ENCODE measurements at places on chromosomes 11 and 22.

- DNase-seq: no peak
Observed at GRCh38 chr11:72802822-72803221, 9.0 kb upstream of the STARD10 start.

GRCh38 chr11:125182573-125182972 lies 18.0 kb downstream of the PKNOX2 start:
- no peak for DNase-seq

DNA sequence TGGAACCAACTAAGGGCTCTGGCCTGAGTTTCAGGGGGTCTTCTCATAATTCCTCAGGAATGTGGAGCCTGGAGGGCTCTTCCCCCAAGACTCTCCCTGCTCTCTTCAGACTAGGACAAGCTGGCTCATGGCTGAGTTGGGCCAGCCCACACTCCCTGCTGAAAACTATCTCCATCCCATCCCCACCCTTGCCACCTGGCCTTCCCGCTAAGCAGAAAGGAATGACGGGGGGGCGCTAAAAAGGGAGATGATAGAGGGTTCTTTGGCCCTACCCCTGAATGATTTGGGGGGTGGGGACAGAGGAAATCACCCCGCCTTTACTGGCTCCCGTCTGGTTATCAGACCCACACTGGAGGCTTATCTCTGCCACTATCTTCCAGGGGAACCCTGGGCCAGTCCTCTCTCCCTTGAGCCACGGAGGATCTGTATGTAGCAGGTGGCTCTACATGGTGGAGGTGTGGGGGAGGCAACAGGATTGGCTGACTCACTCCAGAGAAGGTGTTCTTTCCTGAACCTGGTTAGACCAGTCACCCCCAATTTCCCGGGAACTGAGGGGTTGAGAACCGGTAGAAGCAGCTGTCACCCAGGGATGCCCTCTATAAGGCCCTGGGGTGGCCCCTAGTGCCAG lies 5.7 kb downstream of the SMTN start:
- DNase-seq: no peak

GRCh38 chr11:313304-313786 lies 495 bp upstream of the IFITM1 start:
- DNase-seq: no peak

DNA sequence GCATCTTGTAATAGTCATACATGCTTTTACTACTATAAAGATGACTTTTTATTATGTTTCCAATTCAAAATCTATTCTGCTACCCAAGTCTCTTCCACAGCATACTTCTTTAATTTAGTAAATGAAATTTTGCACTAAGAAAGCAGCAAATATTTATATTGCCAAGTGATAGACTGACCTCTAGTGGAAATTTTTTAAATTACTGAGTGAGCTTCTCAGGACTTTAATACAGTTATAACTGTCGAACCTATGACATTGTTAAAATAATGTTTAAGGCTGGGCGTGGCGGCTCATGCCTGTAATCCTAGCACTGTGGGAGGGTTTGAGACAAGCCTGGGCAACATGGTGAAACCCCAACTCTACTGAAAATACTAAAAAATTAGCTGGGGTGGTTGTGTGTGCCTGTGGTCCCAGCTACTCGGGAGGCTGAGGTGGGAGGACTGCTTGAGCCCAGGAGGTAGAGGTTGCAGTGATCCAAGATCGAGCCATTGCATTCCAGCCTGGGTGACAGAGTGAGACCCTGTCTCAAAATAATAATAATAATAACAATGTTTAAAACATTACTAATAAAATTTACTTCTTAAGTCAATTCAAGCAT lies 27.3 kb downstream of the STK33 start:
- DNase-seq: peak; percentile 28

GRCh38 chr11:72561856-72562255 lies 112.4 kb downstream of the PDE2A start:
- no peak for DNase-seq

DNA sequence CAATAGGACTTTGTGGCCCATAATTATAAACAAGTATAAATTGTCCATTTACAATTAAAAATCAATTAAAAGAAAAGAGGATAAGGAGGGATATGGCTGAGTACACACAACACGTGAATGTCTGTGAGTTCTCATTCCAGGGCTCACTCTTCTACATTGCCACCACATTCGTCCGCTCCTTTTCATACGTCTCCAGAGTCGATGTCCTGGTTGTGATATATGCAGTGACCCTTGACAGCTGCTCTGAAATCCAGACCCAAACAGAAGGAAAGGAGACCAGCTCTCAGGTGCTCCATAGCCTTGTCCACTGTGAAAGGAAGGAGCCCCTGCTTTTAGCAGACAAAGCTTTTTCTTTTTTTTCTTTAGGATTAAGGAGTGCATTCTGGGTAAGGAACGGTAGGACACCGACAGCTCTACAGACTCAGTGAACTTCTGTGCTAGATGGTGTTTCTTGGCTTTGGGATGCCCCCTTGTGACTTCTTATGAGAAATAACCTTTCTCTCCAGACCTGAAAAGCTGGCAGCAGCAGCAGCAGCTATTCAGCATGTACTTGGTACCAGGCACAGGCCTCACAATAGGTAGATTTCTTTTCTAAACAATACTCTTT lies 19.7 kb upstream of the DNAJB13 start:
- DNase-seq: peak; percentile 49

DNA sequence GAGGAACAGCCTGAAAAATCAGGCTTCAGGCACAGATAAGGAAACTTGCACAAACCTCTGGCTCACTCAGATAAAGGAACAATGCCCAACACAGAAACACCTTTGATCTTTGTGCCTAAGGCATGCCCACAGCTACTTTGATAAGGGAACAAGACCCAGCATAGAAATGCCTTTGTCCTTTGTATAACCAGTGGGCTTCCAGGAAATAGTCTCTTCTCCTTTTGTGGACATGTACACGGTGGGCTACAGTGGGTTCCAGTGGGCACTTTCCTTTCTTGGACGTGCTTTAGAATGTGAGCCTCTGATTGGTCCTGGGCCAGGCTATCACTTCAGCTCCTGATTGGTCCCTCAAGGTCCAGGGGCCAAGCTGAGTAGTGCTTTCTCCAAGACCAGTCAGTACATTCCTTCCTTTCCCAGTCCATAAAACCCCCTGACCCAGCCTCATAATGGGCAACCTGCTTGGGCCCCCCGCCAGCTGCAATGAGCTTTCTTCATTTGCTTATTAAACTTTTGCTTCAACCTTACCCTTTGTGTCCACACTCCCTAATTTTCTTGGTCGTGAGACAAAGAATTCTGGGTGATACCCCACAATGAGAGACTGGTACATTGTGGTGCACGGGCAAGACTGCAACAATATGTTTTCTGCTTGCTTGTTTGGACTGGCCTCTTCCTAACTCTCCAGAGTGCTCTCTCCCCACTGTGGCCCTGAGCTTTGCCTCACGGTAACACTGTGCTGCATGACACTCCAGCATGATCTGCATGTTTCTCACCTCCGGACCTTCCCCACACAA lies 1.7 kb upstream of the CABIN1 start:
- no peak for DNase-seq

DNA sequence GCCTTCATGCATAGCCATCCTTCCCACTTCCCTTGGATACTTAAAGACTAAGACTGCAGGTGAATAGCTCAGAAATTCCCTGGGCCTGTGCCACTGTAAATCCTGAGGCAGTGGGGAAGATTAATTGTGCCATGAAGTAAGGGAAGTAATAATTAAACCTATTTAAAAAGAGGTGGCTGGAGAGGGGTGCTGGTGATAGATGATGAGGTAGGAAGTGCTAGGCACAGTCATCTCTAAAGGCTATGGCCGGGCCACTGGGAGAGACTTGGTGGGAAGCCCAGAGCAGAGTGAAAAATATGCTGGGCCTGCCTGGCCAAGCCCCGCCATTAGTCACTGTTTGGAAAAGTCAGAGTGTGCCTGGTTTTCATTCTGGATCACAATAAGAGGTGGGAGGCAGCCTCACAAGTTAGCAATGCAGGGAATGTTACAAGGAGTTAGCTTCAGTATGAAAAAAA lies 197.2 kb upstream of the PITPNB start:
- peak; percentile 73 for DNase-seq

- DNase-seq: no peak
Observed at GRCh38 chr11:121870206-121871045, 245.6 kb downstream of the BLID start.

DNA sequence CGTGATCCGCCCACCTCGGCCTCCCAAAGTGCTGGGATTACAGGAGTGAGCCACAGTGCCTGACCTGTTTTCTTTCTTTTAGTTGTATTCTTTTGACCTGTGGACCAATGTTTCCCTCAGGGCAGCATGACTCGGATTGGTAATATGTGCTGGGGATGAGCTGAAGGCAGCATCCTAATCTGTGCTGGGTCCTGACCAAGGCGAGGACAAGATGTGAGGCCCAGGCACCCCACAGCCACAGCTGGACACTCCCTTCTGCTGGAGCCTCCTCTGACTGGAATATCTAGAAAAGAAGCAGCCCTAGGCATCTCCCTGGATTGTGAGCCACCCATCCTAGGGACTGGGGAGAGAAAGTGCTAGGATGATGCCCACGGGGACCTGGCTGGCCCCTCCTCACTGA lies 105.4 kb downstream of the PDE2A start:
- no peak for DNase-seq

GRCh38 chr22:47448231-47449223 lies 686.1 kb downstream of the TBC1D22A start:
- DNase-seq: no peak

GRCh38 chr11:68051191-68052136 lies 12.6 kb downstream of the TCIRG1 start:
- no peak for DNase-seq

All from stromal cell of bone marrow (primary cell).